Effector memory CD8-positive, alpha-beta T cell (primary cell): ENCODE measurements at places on chromosomes 3 and 15.

- no peaks in the 10 kb centered on the region for H3K4me1 ChIP-seq
- H3K4me3 ChIP-seq, result no peak overlapping the region
Measured at GRCh38 chr15:33086500-33087121, 107.9 kb downstream of the FMN1 start.

- no peaks in the 10 kb centered on the region for H3K4me1 ChIP-seq
- no peak overlapping the region for H3K27ac ChIP-seq
- H3K4me3 ChIP-seq, result no peak overlapping the region
Measured at GRCh38 chr3:193829781-193830180, 236.8 kb downstream of the OPA1 start.

DNA sequence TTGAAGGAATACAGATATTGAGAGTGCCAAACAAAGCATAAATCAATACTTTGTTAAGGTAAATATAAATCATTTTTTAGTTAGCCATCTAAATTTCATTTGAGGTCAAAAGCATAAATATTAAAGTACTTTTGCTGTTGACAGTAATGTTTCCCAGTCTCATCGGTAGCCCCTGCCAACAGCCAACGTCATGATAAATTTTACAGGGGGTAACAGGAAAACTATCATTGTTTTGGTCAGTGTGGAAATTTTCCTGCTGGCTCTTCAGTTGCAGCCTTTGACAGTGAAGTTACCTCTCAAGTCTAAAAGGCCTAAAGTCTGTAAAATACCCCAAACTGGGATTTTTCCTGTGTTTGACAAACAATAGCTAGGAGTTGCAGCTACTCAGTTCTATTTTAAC lies 37.3 kb upstream of the TTC14 start:
- no peak overlapping the region for H3K27ac ChIP-seq
- H3K27me3 ChIP-seq, result peaks cover 42% of the 10 kb centered on the region
- H3K36me3 ChIP-seq, result no peaks in the 10 kb centered on the region
- no peak for DNase-seq
- no peaks in the 10 kb centered on the region for H3K4me1 ChIP-seq

DNA sequence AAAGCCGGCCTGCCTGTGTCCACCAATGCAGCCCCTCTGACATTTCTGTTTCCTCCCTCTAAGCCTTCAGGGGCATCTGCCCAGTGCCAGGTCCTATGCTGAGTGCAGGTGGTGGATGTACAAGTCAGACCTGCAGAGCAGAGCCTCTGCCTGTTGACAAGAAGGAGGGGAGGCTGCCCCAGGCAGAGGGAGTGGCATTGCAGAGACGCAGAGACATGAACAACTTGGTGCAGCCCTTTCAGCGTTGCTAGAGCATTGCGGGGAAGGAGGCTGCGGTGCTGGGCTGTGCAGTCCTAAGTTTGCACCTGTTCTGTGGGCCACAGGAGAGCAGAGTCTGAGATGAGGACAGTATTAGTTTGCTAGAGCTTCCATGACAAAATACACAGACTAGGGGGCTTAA lies 65.2 kb downstream of the LSM3 start:
- peaks cover 35% of the 10 kb centered on the region for H3K27me3 ChIP-seq
- no peak for DNase-seq
- no peaks in the 10 kb centered on the region for H3K4me1 ChIP-seq
- H3K27ac ChIP-seq, result no peak overlapping the region
- no peaks in the 10 kb centered on the region for H3K36me3 ChIP-seq
- no peak overlapping the region for H3K4me3 ChIP-seq

GRCh38 chr3:80357761-80358160 lies 590.0 kb upstream of the ROBO1 start:
- no peaks in the 10 kb centered on the region for H3K27me3 ChIP-seq
- DNase-seq, result no peak
- no peaks in the 10 kb centered on the region for H3K36me3 ChIP-seq
- no peaks in the 10 kb centered on the region for H3K4me1 ChIP-seq

DNA sequence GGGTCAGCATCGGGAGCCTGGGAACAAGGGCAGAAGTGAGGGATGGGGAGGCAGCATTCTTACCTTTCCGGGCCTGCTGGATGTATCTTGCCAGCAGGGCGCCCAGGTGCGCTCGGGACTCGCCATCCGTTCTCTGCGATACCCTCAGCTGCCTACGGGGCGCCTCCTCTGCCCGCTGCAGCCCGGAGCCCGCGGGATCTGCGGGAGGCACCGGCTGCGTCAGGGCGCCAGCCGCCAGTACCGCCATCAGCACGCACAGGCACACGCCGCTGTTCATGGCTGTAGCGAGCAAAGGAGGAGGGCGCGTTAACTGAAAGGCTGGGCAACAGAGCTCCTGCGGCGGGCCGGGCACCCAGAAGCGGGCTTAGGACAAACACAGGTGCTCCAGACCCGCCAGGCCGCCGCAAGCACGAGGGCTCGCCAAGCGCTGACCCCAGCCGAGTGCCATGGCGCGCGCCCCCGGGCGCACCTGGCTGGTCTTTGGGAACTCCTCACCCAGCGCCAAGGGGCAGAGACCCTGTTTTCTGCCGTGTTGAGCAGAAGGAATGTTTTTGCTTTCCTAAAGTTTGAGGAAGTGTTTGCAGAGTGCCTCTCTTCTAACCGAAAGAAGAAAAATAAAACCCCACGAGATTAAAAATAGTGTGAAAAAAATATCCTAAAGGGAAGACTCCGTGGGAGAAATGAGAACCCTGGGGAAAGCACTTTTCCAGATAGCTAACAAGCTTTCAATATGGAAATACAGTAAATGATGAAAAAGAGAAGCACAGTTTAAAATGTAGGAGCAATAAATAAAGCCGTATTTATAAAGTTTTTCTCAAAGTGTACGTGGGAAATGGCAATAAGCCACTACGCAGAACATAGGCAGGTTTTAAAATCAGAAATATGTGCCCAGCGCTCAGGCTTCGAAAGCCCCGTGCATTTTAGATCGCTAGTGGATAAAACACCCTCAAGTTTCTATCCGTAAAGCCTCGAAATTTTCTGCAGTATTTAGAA lies 2.3 kb downstream of the CCK start:
- no peak for DNase-seq
- H3K4me1 ChIP-seq, result no peaks in the 10 kb centered on the region
- no peaks in the 10 kb centered on the region for H3K36me3 ChIP-seq
- H3K27me3 ChIP-seq, result peaks cover 93% of the 10 kb centered on the region
- H3K4me3 ChIP-seq, result no peak overlapping the region

DNA sequence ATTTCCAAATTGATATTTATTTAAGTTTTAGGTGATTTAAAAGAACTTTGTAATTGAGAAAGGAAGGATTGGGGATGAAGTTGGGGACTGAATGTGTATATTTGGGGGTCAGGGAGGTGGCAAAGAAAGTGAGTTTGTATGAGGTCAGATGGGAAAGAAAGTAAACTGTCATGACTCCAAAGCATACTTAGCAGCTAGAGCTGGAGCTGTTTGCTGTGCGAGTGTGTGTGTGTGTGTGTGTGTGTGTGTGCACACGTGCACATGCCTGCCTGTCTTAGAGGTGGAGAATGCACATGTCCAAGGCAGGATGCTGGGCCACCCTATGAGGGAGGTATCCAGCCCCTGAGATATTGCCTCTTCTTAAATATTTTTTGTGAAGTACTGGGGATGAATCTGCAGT lies 21.0 kb downstream of the BOC start:
- DNase-seq, result no peak
- H3K27me3 ChIP-seq, result peaks cover 16% of the 10 kb centered on the region
- no peaks in the 10 kb centered on the region for H3K4me1 ChIP-seq
- no peak overlapping the region for H3K4me3 ChIP-seq
- H3K36me3 ChIP-seq, result no peaks in the 10 kb centered on the region
- no peak overlapping the region for H3K27ac ChIP-seq

DNA sequence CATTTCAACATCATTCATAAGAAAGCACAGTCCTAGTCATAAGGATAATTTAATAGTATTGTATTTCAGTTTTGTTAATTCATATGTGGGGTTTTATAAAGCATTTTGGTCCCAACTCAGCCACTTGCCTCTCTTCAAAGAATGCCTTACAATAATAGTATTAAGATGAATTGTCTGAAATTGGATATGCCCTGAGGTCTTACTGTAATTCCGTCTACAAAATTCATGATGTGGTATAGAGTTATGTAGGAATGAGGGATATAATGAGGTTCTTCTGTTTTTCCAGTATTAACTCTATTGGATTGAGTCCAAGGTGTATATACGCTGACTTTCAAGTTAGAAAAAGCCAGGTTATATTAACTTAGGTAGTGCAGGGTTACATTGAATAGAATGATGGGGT lies 177.0 kb downstream of the GOLIM4 start:
- no peak overlapping the region for H3K4me3 ChIP-seq
- no peak for DNase-seq
- H3K27ac ChIP-seq, result no peak overlapping the region
- H3K4me1 ChIP-seq, result no peaks in the 10 kb centered on the region
- no peaks in the 10 kb centered on the region for H3K27me3 ChIP-seq

- no peak overlapping the region for H3K4me3 ChIP-seq
- peaks cover 17% of the 10 kb centered on the region for H3K4me1 ChIP-seq
- DNase-seq, result no peak
- H3K36me3 ChIP-seq, result peaks cover 8% of the 10 kb centered on the region
Measured at GRCh38 chr3:136247855-136248590, 2.1 kb upstream of the PCCB start.

DNA sequence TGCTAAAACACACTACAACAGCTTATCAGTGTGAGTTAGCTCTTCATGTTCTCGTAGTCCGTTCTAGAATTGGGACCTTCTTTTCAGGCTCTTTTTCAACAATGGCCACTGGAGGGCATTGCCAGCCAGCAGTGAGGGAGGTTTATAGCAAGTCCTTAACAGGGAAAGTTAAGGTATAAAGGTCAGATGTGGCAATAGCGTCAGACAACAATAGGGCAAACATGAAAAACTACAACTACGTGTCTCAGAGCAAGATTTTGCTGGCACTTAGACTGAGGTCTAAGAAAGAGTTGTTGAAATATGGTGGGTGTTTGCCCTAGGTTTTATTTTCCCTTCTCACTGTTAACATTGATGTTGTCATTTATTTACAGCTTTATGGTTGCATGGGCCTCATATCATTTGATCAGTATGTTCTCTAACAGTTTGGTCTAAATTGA lies 161.4 kb downstream of the GMNC start:
- H3K4me1 ChIP-seq, result no peaks in the 10 kb centered on the region
- no peak for DNase-seq
- no peak overlapping the region for H3K27ac ChIP-seq
- no peaks in the 10 kb centered on the region for H3K36me3 ChIP-seq
- no peak overlapping the region for H3K4me3 ChIP-seq
- H3K27me3 ChIP-seq, result no peaks in the 10 kb centered on the region

DNA sequence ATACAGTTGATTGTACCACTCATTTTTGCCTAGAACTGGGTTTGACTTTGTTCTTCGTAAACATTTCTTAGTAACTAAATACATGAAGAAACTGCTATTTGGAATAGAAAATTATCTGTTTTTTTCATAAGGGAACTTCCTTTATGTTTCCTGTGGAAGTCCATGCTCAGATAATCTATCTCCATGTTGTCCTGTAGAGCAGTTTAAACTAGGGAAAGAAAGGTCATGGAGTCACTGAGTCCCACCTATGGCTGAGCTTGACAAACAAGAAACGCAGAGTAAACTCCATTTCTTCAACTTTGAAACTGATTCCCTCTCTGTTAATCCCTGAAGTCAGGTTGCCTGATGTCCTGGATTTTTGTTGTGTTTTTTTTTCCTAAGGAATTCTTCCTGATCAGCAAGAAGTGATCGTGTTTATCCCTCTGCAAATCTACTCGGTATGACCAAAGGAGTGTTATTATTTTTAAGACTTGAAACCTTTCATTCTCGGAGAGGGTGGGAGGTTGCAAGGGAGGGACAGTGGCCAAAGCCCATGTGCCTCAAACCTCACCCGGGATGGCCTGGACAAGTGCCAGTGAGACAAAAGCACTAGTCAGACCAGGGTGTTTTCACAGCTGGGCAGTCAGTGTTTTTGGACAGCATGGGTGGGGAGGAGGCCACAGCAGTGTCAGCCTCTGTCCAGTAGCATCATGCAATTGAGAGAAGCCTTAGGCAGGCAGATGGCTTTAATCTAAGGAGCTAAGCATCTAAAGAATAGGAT lies 129.8 kb upstream of the PHLDB2 start:
- H3K36me3 ChIP-seq, result peaks cover 9% of the 10 kb centered on the region
- H3K27ac ChIP-seq, result no peak overlapping the region
- no peaks in the 10 kb centered on the region for H3K27me3 ChIP-seq
- DNase-seq, result no peak

GRCh38 chr15:70775160-70775559 lies 11.8 kb upstream of the UACA start:
- peaks cover 59% of the 10 kb centered on the region for H3K27me3 ChIP-seq
- no peak for DNase-seq
- no peak overlapping the region for H3K27ac ChIP-seq
- H3K4me3 ChIP-seq, result no peak overlapping the region
- no peaks in the 10 kb centered on the region for H3K36me3 ChIP-seq

DNA sequence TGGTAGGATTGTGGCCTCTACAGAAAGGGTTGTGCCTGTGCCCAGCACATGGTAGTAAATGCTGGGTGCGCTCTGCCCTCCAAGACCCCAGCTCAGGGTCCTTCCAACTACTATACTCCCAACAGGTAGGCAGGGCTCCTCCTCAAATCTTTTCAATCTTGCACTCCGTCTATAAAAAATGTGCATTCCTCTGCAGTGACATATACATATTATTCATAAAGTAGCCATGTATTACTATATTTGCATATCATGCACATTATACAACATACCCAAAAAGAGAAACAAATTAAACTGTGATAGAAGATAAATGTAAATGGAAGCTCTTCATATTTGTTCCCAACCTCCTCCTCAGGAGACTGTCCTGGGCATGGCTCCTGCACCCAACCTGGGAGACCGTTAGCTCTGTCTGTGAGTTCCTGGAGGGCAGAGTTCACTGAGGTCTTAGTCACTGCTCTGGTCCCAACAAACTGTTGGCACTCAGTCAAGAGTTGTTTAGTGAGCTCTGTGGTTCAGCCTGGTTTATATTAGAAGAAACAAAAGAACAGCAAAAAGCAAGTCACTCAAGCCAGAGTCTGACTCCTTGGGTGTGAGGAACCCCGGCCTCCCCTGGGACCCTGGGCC lies 47.7 kb upstream of the GRIP2 start:
- H3K27me3 ChIP-seq, result peaks cover 93% of the 10 kb centered on the region
- H3K27ac ChIP-seq, result no peak overlapping the region
- no peak for DNase-seq
- no peak overlapping the region for H3K4me3 ChIP-seq
- H3K4me1 ChIP-seq, result no peaks in the 10 kb centered on the region
